SW 1271 (cell line): ENCODE measurements at places on chromosomes 5 and 9.
A peak's percentile ranks its signal among the peaks of the same experiment; 100 is the strongest.

DNA sequence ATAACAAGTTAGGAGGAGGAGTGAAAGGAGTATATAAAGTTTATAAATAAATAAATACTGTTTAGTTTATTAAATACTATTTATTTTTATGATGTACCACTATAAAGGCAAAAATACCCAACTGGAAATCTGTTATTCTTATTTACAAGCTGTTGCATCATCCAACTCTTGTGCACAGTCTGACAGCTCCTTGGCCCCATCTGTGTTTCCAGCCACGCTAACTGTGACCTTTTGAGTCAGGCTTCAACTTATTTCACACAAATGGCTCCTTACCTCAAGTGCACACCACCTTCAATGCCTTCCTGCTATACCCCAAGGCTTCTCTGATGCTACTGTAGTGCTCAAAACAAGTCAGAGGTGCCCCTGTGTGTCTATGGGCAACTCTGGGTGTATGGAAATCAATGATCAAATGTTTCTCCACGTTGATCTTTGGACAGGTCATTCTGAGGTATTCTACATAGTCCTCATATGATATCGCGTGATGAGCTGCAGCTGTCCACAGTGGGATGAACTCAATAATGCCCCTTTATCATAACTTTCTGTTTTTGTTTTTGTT lies 303.2 kb upstream of the GRAMD2B start:
- DNase-seq = no peak

GRCh38 chr5:101370181-101370580 lies 467.1 kb upstream of the ST8SIA4 start:
- DNase-seq = no peak

GRCh38 chr5:174491761-174492350 lies 232.5 kb upstream of the MSX2 start:
- no peak for DNase-seq

DNA sequence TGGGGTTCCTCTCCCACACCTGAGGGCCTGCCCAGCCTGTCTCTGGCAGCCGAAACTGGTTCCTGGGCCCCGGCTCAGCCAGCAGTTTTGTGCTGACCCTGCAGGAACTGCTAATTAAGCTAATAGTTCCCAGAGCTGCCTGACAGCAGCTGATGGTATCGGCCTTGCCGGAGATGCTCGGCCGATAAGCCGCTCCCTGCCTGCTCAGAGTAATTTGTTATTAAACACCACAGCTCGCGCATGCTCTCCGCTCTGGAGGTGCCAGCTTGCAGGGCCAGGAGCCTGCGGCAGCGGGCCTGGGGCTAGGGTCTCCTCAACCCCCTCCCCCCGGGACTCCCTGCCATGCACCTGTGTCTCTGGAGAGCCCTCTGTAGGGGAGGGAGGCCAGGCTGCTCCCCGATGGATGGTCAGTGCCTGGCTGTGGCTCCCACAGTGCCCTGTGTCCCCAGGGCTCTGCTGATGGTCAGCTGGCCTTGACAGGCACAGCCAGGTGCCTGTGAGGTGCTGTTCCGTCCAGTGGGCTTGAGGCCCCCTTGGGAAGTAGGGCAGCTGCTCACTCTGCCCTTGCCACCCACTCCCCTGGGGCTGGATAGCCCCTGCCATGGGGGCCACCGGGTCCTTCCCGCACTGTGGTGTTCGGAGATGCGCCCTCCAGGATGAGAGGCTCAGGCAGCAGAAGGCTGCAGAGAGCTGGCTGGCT lies 41.7 kb downstream of the RXRA start:
- no peak for DNase-seq

- DNase-seq = no peak
Measured at GRCh38 chr5:52910071-52910470, 79.1 kb upstream of the ITGA2 start.

DNA sequence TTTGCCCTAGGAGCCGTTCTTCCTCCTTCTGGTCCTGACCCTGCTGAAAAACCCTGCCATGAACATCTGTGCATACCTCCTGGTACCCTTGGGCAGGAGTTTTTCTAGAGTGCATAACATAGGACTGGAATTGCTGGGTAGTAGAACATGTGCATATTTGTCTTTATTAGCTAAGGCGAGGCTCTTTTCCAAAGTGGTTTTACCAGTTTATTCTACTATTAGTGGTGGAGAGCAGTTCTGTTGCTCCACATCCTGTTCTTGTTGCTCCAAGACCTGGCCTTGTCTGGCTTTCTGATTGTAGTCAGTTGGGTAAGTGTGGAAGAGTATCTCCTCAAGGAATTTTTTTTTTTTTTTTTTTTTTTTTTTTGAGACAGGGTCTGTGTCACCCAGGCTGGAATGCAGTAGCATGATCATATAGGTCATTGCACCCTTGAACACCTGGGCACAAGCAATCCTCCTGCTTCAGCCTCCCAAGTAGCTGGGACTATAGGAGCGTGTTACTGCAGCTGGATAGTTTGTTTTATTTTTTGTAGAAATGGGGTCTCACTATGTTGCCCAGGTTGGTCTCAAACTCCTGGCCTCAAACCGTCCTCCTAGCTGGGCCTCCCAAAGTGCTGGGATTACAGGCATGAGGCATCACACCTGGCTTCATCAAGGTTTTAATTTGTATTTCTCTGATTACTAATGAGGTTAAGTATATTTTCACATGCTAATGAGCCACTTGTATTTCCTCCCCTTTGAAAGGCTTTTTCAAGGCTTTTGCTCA lies 85.2 kb downstream of the SPRY4 start:
- DNase-seq = no peak

GRCh38 chr5:55897905-55898304 lies 46.7 kb downstream of the IL31RA start:
- no peak for DNase-seq

DNA sequence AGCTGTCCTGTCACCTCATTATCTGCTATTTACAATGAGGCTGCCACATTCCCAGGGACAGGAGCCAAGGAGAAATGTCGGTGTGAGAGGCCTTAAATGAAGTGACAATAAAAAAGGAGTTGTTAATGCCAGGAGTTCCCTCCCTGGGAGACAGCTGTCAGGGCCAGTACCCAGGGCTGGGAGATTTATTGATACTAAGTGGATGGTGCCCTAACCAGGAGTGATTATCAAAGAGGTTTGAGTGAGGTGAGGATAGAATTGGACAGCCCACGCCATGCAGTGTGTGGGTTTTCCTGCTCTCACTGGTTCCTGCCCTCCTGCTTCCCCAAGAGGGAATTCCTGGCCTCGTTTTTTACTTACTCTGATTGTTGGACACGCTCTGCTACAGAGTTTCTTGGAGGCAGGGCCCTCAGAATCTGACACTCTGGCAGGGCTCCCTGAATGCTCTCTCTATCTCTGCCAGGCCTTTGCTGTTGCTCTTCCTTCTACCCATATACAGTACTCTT lies 150.8 kb downstream of the GRIA1 start:
- DNase-seq = no peak

- DNase-seq = peak; percentile 30
Measured at GRCh38 chr5:170747851-170748250, 35.7 kb upstream of the GABRP start.

- DNase-seq = no peak
Measured at GRCh38 chr9:75664597-75664996, 225.9 kb upstream of the PCSK5 start.

DNA sequence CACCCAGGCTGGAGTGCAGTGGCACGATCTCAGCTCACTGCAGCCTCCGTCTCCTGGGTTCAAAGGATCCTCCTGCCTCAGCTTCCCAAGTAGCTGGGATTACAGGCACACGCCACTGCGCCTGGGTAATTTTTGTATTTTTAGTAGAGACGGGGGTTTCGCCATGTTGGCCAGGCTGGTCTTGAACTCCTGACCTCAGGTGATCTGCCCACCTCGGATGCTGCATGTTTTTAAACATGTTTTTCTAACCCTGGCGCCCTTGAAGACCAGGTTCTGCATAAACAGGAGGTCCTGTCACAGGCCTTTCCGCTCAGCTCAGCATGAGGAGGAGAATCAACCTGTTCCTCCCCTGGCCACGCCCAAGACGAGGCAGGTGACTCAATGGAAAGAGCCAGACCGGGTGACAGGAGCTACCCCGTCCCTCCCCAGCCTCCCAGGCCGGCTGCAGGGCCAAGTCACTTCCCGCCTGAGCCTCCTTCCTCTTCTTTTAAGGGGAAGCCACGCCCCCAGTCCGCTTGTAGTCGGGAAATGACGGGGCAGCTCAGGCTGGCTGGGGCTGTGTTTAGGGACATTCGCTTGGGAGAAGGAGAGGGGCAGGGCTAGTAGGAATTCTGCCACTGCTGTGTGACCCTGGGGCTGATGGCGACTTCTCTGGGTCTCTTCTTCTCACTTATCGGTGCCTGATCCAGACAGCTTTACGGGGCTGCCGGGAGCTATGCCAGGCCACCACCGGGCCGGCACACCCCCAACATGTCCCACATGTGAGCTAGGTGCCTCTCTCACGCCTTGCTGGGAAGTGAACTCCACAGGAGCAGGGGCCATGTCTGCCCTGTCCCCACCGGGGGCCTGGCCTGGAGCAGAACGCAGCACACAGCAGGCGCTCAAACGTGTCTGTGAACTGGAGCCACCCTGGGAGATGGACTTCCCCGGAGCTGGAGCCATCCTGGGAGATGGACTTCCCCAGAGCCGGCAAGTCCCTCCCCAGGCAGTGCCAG lies 6.1 kb downstream of the NOTCH1 start:
- DNase-seq = no peak

- no peak for DNase-seq
Measured at GRCh38 chr5:33408816-33409215, 31.9 kb upstream of the TARS1 start.

- no peak for DNase-seq
Measured at GRCh38 chr5:149036970-149037369, 25.9 kb downstream of the SH3TC2 start.

- no peak for DNase-seq
Measured at GRCh38 chr9:2933165-2934095, 89.5 kb upstream of the PUM3 start.

GRCh38 chr5:93415819-93416218 lies 165.2 kb downstream of the NR2F1-AS1 start:
- DNase-seq = no peak

GRCh38 chr5:158897444-158898160 lies 202.1 kb downstream of the EBF1 start:
- no peak for DNase-seq

DNA sequence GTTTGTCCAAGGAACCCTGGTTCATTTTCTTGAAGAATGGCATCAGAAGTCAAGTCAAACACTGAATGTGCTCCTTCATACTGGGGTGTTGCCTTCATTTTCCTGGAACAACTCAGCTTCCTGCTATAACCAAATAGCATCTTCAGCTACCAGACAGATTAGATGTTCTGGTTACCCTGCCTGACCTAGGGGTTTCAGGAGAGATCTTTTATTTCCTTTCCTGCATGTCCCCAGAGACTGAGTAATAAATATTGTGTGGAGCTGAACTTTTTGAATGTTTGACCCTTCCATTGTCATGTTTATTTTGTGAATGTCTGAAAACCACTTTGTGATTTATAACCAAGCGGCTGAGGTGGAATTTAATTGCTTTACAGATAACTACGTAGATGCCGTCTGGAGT lies 147.1 kb downstream of the IRX1 start:
- no peak for DNase-seq

DNA sequence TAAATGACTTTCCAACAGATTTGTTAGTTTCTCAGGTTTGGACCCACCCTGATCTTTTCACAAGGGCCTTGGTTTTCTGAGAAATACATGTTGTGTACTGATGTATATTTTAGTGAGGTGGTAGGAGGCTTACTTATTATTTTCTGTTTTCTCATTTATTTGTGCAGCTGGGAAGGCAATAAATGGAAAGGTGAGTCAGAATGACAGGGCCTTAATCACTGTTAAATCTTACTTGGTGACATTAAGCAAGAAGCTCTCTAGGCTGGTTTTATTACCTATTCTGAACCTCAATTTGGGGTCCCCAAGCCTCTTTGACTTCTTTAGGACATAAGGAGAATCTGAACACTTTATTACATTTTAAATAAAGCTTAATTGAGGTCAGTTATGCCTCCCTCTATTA lies 214.0 kb upstream of the DAB2 start:
- DNase-seq = no peak

- no peak for DNase-seq
Measured at GRCh38 chr9:16985559-16986348, 115.3 kb upstream of the BNC2 start.

DNA sequence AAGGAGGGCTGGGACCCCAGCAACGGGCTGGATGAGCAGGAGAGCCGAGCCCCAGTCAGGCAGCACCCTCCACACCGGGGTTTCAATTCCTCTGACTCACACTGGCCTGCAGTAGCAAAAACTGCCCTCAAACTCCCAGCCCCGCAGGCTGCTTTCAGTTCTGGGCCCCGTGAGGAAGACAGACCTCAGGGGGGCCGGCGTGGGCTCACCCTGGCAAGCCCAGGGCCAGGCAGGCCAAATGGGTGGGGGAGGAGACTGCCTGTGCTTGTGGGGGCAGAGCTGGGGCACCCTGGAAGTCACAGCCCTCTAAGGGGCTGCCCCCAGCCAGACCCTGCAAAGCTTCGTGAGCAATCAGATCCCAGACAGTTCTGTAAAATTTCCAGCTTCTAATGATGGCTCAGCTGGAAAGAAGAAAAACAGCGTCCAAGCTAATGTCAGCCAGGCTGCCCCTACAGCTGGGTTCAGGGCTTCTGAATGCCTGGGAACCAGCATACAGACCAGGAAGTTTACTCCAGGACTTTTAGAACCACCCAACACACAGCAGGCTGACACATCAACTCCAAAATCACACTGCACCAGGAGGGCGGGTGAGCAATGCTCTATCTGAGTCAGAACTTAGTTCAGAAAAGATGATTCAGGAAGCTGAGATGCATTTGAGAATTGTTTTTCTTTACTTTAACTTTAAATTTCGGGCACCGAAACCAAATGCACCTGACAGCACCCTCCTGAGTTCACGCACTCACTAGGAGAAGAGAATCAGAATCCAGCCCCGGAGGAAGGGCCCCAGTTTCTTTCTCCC lies 34.7 kb downstream of the LPCAT1 start:
- no peak for DNase-seq

- no peak for DNase-seq
Measured at GRCh38 chr5:162202285-162202880, 134.8 kb downstream of the GABRG2 start.

DNA sequence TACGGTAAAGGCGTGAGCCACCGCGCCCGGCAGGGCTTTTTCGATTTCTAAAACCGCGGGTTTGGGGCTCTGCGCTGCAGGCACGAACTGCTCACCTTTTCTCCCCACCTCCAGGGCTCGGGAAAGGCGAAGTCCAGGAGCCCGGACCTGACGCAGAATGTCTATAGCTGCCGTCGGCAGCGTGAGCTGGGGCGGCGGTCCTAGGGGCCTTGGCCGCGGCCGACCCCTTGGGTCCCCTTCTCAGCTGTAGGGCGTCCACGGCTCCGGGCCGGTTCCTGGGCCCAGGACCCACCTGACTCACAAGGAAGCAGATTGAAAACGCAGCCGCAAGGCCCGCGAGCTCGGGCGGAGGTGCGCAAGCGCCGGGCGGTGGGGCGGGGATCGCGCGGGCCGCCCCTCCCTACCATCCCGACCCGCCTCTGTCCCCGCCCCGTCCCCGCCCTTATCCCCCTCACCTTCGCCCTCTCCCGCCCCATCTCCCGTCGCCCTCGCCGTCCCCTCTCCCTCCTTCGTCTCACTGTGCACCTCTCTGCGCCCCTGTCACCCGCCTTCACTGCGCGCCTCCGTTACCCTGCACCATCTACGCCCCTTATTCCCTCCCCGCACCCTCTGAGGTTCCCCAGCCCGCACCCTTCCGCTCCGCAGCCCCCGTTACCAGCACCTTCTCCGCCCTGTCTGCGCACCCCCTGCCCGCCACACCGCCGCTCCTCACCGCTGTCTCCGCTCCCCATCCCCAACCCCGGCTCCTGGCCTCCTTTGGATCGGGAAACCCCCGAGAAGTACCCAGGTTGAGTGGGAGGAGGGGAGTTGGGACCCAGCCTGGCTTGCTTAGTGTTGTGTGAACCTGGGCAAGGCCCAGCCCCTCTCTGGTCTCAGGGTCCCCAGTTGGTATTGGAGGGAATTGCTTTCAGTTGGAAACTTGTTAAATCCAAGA lies at the start of gene HDHD3:
Gene HDHD3, minus strand, starts transcription at position 353 of the 934 bp plus-strand sequence. CDS start 2,632 bp downstream, outside the sequence.
- peak; percentile 73 for DNase-seq

- no peak for DNase-seq
Measured at GRCh38 chr5:169183576-169183975, 117.4 kb downstream of the SLIT3 start.
